Aorta (tissue), 5 donors: ENCODE measurements at places on chromosomes 13 and 19. TPM values are rescaled to one million over a fixed set of nuclear protein-coding genes. Genes with fewer than 3 reads are reported as not detected.

DNA sequence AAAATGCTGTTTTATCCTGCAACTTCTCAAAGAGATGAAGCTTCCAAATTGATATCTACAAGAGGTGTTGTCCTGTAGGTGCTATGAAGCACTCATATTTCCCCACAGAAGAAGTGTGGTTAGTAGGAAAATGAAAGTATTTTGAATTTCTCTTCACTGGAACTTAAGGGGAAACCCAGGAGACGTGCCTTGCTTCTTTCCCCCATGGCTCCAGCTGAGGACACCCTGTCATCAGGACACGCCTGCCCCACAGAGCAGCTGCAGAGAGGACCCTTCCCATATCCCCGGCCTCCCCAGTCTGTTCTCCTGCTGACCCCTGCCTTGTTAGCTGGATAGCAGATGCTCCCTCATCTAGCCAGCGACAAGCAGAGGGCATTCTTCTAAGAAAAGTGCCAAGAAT is 371.3 kb downstream of the COG6 start:
- no peaks in the 10 kb centered on the region for H3K4me1 ChIP-seq
- H3K36me3 ChIP-seq = no peaks in the 10 kb centered on the region
- DNase-seq = no peak
- no peaks in the 10 kb centered on the region for H3K27me3 ChIP-seq
- no peak overlapping the region for H3K27ac ChIP-seq

DNA sequence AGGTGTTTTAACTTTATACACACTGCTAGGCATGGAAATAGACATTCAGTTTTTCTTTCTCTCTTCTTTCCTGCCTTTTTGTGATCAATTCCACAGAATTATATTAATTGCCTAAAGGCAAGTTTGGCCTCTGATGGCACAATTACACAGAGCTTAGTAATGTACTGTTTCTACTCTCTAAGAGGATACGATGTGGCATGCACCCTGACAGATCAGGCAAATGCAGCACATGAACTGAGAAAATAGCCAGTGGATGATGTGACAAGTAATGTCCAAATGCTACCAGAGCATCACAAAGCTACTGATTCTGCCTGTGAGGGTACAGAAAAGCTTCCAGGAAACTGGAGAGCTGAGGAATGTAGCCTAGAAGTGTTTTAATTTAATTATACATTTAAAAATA is 233.8 kb upstream of the PRR20A start:
- H3K36me3 ChIP-seq = no peaks in the 10 kb centered on the region
- no peak overlapping the region for H3K4me3 ChIP-seq
- no peak for DNase-seq

GRCh38 chr13:51271528-51272085 is 49.4 kb downstream of the FAM124A start:
- no peak overlapping the region for H3K4me3 ChIP-seq
- H3K27ac ChIP-seq = no peak overlapping the region
- no peaks in the 10 kb centered on the region for H3K27me3 ChIP-seq
- H3K4me1 ChIP-seq = no peaks in the 10 kb centered on the region
- no peaks in the 10 kb centered on the region for H3K36me3 ChIP-seq
- no peak for DNase-seq

GRCh38 chr13:98150832-98151479 is 8.1 kb downstream of the FARP1 start:
- DNase-seq = no peak
- no peak overlapping the region for H3K27ac ChIP-seq
- no peaks in the 10 kb centered on the region for H3K4me1 ChIP-seq
- H3K36me3 ChIP-seq = no peaks in the 10 kb centered on the region
- no peaks in the 10 kb centered on the region for H3K27me3 ChIP-seq
- H3K4me3 ChIP-seq = no peak overlapping the region

The BRSK1 gene
- total RNA-seq = 18.5 TPM

GRCh38 chr19:29259153-29259552 is 46.2 kb upstream of the UQCRFS1 start:
- DNase-seq = no peak
- no peaks in the 10 kb centered on the region for H3K27me3 ChIP-seq
- no peaks in the 10 kb centered on the region for H3K36me3 ChIP-seq
- H3K4me1 ChIP-seq = no peaks in the 10 kb centered on the region
- H3K27ac ChIP-seq = no peak overlapping the region

DNA sequence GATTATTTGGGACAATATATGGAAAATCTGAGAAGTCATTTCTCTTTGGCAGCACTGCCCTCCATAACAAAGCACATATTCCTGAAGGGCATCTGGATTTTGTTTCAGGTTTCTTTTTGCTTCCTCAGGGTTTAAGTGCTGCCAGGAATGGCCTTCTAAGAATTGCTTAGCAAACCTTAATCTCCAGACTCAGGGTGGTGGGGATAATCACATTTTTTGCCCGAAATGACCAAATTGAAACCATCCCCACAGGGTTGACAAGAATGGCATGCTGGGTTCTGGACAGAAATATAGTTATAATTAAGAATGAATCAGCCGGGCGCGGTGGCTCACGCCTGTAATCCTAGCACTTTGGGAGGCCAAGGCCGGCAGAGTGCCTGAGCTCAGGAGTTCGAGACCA is 6.4 kb upstream of the CDADC1 start:
- H3K4me3 ChIP-seq = no peak overlapping the region
- H3K36me3 ChIP-seq = no peaks in the 10 kb centered on the region
- H3K27me3 ChIP-seq = no peaks in the 10 kb centered on the region

The C19orf73 gene
- total RNA-seq = 0.72 TPM

- no peak overlapping the region for H3K27ac ChIP-seq
- DNase-seq = no peak
- no peaks in the 10 kb centered on the region for H3K27me3 ChIP-seq
Observed at GRCh38 chr13:26575244-26575643, 17.8 kb downstream of the WASF3 start.

- H3K4me1 ChIP-seq = no peaks in the 10 kb centered on the region
- no peak overlapping the region for H3K27ac ChIP-seq
Observed at GRCh38 chr13:103716718-103717117, 650.5 kb upstream of the SLC10A2 start.
